ENCODE measurements at places on chromosomes 2 and 18.

- DNase-seq: no peak
Measured at GRCh38 chr2:205650931-205651330, 31.4 kb upstream of the NRP2 start.

- DNase-seq: no peak
Measured at GRCh38 chr2:119596638-119597037, 52.4 kb downstream of the CFAP221 start.

GRCh38 chr2:206837775-206838174, 72.4 kb downstream of the FASTKD2 start:
- no peak for DNase-seq

GRCh38 chr2:85583667-85584353, 421 bp upstream of the VAMP5 start:
- no peak for DNase-seq

DNA sequence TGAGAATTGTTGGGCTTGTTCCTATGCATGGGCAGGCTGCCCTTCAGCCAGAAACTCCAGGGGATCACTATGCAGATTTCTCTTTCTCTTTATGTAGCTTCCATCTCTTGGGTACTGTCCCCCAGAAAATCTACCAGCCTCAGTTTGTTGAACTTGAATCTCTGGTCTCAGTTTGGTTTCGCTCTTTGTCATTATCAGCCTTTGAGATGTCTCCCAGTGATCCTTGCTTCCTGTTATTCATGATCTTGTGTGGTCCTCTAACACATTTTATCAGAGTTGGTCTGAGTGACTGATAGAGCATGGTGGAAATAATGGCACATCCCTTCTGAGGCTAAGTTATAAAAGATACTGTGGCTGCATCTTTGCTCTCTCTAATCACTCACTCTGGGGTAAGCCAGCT, 7.8 kb downstream of the TMEM87B start:
- DNase-seq: no peak

DNA sequence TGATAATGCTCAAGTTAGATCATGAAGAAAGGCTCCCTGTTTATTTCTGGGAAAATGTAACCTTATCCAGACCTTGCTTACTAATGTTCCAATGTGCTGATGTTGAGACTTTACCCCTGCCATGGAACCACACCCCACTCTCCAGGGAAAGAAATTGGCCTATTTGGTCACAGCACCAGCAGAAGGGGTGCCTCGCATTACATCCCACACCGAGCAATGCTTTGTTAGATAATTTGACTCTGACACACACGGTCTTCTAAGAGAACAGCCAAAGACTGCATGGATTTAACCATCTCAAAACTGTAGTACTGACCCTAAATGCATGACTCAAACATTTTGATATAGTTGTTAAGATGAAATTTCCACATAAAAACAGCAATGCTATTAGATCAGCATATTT, 152.1 kb upstream of the CCDC150 start:
- DNase-seq: peak; percentile 18

- DNase-seq: no peak
Measured at GRCh38 chr2:16363581-16363980, 302.1 kb downstream of the CYRIA start.

- no peak for DNase-seq
Measured at GRCh38 chr2:44275927-44276303, 635 bp downstream of the SLC3A1 start.

- DNase-seq: no peak
Measured at GRCh38 chr2:66236816-66237802, 197.8 kb upstream of the MEIS1 start.

DNA sequence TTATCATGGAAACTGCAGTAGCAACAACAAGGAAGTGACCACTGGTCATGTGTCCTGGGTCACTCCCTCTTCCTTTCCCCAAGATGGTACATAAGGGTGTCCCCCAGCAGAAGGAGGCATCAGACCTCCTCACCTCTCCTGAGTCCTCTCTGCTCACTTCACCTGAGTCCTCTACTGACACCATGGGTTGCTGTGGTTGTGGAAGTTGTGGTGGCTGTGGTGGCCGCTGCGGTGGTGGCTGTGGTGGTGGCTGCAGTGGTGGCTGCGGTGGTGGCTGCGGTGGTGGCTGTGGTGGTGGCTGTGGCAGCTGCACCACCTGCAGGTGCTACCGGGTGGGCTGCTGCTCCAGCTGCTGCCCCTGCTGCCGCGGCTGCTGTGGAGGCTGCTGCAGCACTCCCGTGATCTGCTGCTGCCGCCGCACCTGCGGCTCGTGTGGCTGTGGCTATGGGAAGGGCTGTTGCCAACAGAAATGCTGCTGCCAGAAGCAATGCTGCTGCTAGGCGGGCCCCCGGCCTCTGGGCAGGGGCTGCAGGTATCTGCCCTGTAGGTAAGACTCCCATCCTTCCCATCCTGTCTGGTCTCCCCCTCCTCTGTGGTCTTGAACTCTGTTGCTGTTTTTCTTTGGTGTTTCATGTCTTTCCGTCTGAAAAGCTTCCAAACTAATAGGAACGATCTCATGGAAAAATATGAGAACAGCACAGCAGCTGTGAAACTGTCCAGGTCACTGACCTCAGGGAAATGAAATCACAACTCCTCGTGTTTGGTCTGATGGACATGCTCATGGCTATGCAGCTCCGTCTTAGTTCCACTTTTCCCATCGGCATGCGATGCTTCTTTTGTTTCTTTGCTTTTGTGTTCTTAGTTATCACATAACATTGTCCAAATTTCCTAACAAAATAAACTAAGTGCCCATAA, at the start of gene SCYGR4:
Gene SCYGR4 (plus strand): TSS at position 183 of the 915 bp plus-strand sequence. CDS start 0 bp downstream, at position 183.
- peak; percentile 27 for DNase-seq

DNA sequence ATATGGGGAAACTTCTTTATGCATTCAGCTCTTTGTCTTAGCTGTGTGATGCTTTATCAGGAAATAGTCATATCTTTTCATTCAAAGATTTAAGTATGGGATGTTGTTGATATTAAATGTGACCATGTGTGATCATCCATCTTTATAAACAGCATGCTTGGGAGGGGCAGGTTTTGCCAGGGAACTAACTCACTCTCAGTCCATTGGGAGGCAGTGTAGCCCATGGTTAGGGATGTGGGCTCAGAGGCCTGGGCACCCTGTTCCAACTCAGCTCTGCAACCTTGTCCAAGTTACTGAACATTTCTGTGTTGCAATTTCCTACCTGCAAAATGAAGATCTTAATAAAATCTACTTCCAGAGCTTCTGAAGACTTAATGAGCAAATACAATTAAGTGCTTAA, 92.0 kb upstream of the BCL2L11 start:
- no peak for DNase-seq

DNA sequence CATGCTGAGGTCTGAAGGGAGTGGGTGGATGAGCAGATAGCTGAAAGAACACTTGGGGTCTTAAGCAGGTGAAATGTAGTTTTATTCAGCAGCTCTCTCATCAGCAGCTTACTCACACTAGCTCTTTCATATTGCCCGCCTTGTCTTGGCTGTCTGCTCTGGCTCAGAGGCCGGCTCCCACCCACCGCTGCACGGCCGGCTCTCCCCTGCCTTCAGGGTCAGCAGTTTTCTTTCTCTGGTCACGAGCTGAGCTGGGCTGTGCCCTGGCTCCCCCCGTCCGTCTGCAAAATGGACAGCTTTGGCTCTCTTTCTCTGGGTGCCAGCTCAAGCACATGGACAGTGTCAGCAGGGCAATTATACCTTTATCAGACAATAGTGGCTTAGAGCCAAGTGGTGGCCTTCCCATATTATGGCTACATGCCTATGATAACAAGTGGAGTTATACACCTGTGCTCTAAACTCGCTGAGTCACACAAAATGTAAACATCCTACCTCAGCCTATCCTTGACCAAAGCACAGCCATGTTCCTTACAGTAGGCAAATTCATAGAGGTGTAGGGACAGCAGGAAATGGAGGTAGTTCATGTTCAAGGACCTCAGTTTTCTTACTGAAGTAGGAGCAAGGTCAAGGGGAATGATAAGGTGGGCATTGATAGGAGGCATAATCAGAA, 224.8 kb downstream of the SOCS6 start:
- DNase-seq: no peak

- no peak for DNase-seq
Measured at GRCh38 chr2:119428488-119429224, 3.0 kb upstream of the TMEM37 start.

GRCh38 chr2:86825693-86826381, 35.1 kb upstream of the CD8A start:
- no peak for DNase-seq

GRCh38 chr2:603869-604268, 73.3 kb downstream of the TMEM18 start:
- DNase-seq: no peak

GRCh38 chr2:106701203-106702022, 184.6 kb downstream of the ST6GAL2 start:
- no peak for DNase-seq

GRCh38 chr2:71463342-71463654, 9.9 kb downstream of the DYSF start:
- DNase-seq: peak; percentile 77

DNA sequence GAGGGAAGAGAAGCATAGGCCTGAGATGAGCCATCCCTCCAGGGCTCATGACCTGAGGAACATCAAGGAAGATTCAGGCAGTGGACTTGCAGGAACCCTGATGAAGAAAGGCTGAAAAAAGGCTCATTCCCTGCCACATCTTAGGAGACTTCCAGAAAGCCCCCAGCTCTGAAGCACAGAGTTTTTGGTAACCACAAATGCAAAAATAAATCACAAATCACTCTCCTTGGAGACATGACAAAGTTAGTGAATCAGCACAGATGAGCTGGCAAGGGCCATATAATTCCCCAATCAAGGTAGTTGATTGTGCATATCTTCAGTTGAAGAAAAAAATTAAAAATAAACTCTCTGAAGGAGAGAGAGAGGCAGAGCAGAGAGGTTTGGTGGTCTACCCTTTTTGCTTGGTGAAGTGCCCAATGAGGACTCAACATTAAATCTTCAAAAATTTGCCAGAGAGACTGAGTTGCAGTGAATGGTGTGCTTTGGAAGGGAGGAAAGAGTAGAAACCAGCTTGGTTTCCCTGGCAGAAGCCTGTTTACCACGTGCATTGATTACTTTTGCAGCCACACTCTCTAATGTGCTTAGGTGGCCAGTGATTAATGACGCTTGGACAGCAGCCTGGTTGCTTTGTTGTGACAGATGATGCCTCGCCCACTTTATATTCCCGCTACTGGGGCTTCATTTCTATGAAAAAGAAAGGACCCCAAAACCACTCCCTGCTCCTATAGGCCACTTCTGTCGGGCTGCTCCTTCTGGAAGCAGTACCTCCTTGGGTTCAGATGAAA, 257.4 kb upstream of the SLC14A2 start:
- DNase-seq: no peak

DNA sequence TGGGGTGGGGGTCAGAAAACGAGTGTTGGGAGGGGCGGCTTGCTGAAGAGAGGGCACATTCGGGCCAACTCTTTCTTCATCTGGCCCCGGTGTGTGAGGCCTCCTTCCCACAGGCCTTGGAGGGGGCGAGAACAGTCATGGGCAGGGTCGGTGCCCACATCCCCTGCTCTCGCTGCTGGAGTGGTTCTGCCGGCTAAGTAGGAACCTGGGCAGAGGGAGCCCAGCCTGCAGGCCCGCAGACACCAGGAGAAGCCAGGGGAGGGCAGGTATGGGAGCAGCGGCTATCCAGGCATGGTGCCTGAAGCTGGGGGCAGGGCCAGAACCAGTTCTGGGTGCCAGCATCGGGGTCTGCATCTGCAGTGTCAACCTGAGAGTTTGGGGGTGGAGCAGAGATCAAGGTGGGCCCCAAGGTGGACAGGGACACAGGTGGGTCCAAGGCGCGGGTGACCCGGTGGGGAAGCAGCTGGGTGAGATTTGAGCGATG, 46.6 kb upstream of the HPCAL1 start:
- no peak for DNase-seq

DNA sequence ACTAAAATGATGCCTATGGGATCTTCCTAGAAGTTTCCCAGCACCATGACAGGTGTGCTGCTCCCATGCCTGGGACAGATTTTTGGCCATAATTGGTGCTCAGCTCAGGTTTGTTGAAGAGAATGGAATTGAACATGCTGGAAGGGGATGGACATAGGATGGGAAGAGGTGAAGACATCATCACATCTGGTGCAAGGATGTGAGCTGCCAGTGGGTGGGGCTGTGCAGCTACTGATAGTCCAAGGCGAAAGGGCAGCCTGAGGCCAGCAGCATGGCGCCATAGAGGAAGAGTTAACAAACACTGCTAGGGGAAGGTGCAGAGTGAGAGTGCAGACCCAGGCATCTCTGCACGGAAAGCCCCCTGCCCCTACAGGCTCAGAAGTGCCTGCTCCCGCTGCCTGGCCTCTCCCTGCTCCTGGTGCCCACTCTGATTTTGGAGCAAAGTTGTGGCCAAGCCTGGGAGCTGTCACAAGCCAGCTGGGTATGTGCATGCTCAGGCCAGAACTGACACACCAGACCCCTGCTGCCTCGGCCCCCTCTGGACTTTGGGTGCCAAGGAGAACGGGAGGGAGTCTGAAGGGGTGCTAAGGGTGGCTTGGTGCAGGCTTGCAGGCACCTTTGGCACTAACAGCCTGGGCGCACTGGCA, 178.6 kb downstream of the ZBTB7C start:
- DNase-seq: peak; percentile 66

GRCh38 chr2:133346654-133347053, 221.6 kb downstream of the NCKAP5 start:
- DNase-seq: no peak

- DNase-seq: peak; percentile 2
Measured at GRCh38 chr18:26255695-26256622, 29.7 kb downstream of the TAF4B start.

GRCh38 chr18:58866773-58867150, 2.1 kb downstream of the ZNF532 start:
- no peak for DNase-seq

- DNase-seq: no peak
Measured at GRCh38 chr18:21366896-21367295, 124.9 kb downstream of the GREB1L start.

DNA sequence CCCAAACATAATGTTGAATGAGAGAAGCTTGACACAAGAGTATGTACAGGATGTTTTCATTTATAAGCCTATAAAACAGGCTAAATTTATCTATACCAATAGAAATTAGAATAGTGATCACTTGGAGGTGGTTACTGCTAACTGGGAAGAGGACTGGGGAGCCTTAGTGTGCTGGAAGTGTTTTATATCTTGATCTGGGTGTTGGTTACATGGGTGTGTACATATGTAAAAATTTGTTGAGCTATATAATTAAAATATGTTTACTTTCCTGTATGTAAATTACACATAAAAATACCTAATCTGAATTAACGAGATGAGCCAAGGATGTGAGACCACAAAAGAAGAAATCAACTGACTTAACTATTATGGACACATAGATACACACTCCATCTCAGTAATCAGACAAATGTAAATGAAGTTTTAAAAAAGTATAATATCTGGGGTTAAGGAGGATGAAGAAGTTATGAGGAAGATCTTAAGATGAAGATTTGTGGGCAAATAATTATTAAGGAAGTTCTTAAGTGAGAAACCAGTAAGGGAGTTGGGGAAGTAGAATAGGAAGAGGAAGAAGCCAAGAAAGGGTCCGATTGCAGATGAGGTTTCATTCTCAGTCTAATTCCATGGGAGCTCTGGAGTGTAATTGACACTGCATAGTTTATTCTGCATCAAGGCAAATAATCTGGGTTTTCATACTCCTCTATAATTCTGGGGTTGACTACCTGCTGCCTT, 32.3 kb upstream of the NABP1 start:
- DNase-seq: no peak

GRCh38 chr2:9247177-9247576, 40.6 kb downstream of the ASAP2 start:
- peak; percentile 49 for DNase-seq

- peak; percentile 69 for DNase-seq
Measured at GRCh38 chr2:24494410-24494809, 3.4 kb downstream of the NCOA1 start.

GRCh38 chr2:207512356-207512755, 17.4 kb upstream of the CREB1 start:
- no peak for DNase-seq

All from tongue (tissue), 3 donors.